Common myeloid progenitor, CD34-positive (primary cell): ENCODE measurements at places on chromosomes 3 and 15.

- no peaks in the 10 kb centered on the region for H3K27me3 ChIP-seq
- no peak overlapping the region for H3K4me3 ChIP-seq
- H3K36me3 ChIP-seq: peaks cover 5% of the 10 kb centered on the region
- H3K4me1 ChIP-seq: peaks cover 42% of the 10 kb centered on the region
These were observed 48.6 kb upstream of the TEX264 start for GRCh38 chr3:51622413-51622812.

GRCh38 chr3:171556574-171557145 lies 96.5 kb upstream of the TNIK start:
- no peak for DNase-seq
- H3K36me3 ChIP-seq: no peaks in the 10 kb centered on the region
- H3K27ac ChIP-seq: no peak overlapping the region
- no peaks in the 10 kb centered on the region for H3K4me1 ChIP-seq
- H3K4me3 ChIP-seq: no peak overlapping the region
- H3K27me3 ChIP-seq: no peaks in the 10 kb centered on the region

DNA sequence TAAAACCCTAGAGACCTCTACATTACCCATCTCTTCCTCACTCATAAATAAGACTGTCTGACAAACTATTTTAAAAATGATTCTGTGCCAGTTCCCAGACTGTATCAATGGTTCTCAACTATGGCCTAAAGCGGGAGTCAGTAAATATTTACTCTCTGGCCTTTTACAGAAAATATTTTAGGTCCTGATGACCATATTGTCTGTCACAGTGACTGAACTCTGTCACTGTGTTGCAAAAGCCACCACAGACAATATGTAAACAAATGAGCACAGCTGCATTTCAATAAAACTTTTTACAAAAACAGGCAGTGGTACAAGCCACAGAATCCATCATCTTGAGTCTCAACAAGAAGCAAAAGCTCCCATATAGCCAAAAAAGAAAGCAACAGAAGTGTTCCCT lies 45.4 kb downstream of the PLOD2 start:
- no peaks in the 10 kb centered on the region for H3K27me3 ChIP-seq
- H3K4me3 ChIP-seq: no peak overlapping the region
- DNase-seq: no peak

DNA sequence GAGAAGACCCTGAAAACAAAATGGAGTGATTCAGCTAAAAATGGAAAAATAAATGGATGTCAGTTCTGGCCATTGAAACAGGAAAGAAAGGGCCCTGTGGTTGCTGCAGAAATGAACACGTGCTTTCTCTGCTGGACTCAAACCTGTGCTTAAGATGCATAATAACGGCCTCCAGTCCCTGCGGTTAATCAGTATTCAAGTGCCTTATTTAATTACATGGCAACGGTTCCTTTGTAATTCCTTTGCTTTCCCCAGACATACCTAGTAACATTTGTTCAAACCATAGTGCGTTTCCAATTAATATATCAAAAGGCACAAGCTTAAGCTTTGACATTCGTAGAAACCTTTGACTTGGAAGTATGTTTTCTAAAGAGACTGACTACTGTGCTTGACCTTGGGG lies 428.3 kb downstream of the GABRG3 start:
- H3K4me1 ChIP-seq: no peaks in the 10 kb centered on the region
- H3K27ac ChIP-seq: no peak overlapping the region
- DNase-seq: no peak
- H3K4me3 ChIP-seq: no peak overlapping the region

- no peak overlapping the region for H3K27ac ChIP-seq
- no peaks in the 10 kb centered on the region for H3K27me3 ChIP-seq
- no peaks in the 10 kb centered on the region for H3K36me3 ChIP-seq
- DNase-seq: no peak
These were observed 55.0 kb upstream of the NR2E3 start for GRCh38 chr15:71755092-71755970.

- H3K4me3 ChIP-seq: no peak overlapping the region
- H3K27me3 ChIP-seq: no peaks in the 10 kb centered on the region
- H3K4me1 ChIP-seq: no peaks in the 10 kb centered on the region
- no peak overlapping the region for H3K27ac ChIP-seq
These were observed 176.1 kb downstream of the GOLIM4 start for GRCh38 chr3:167919590-167919989.

- H3K36me3 ChIP-seq: no peaks in the 10 kb centered on the region
- no peaks in the 10 kb centered on the region for H3K4me1 ChIP-seq
- H3K27me3 ChIP-seq: no peaks in the 10 kb centered on the region
- DNase-seq: no peak
These were observed 59.6 kb upstream of the LMCD1 start for GRCh38 chr3:8441969-8442559.

- peak; percentile 49 for DNase-seq
- H3K27ac ChIP-seq: no peak overlapping the region
- peaks cover 4% of the 10 kb centered on the region for H3K4me1 ChIP-seq
These were observed 755 bp downstream of the PDE8A start for GRCh38 chr15:84982301-84982920.

GRCh38 chr3:119156868-119157267 lies 10.9 kb downstream of the TEX55 start:
- no peaks in the 10 kb centered on the region for H3K4me1 ChIP-seq
- H3K4me3 ChIP-seq: no peak overlapping the region
- no peaks in the 10 kb centered on the region for H3K36me3 ChIP-seq

DNA sequence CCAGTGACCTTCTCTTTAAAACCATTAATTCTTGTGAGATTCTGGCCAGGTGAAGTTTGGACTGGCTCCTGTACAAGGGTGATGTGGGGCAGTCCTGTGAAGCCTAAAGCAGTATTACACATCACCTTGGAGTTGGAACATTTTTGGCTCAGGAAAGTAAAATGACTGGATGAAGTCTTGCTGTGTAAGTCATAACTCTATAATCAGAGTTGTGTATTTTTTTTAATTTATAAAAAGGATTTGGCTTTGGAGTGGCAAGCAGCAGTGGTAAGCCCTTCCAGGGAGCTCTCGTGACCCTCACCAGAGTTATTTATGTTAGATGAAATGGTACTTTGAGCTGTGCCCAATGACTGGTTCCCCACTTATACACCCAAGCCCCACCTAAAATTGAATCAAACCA lies 331.2 kb upstream of the DCBLD2 start:
- DNase-seq: no peak
- H3K36me3 ChIP-seq: no peaks in the 10 kb centered on the region
- no peak overlapping the region for H3K4me3 ChIP-seq
- H3K4me1 ChIP-seq: no peaks in the 10 kb centered on the region

DNA sequence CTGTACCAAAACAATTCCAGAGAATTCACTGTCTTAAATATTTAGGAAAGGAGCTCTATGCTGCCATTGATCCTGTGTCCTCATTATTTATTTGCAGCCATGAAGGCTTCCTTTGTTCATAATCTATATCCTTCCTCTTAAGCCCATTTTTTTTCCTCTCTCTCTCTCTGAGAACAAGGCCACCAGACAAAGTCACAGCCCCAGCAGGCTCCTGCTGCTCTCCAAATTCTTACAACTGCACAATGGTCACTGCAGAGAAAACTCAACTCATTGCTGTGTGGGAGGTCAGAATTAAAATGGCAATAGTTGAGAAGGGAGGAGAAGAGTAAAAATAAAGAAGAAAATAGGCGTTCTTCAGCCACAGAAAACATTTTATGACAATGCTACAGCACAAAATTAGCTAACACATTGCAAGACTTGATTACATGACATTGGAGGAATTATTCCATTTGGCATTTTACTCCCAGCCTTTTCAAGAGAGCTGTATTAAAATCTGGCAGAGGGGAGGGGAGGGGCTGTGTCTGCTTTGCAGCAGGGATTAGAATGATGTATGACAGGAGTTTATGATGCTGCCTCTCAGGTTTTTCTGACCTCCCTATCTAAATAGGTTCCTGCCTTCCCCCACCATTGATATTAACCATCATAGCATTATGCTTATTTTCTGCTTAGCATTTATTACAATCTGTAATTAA lies 399.7 kb upstream of the THBS1 start:
- DNase-seq: no peak
- H3K36me3 ChIP-seq: no peaks in the 10 kb centered on the region
- no peaks in the 10 kb centered on the region for H3K27me3 ChIP-seq
- no peaks in the 10 kb centered on the region for H3K4me1 ChIP-seq
- H3K4me3 ChIP-seq: no peak overlapping the region
- H3K27ac ChIP-seq: no peak overlapping the region

- DNase-seq: no peak
- no peak overlapping the region for H3K4me3 ChIP-seq
- no peak overlapping the region for H3K27ac ChIP-seq
These were observed 31.8 kb downstream of the HEG1 start for GRCh38 chr3:125023833-125024555.

DNA sequence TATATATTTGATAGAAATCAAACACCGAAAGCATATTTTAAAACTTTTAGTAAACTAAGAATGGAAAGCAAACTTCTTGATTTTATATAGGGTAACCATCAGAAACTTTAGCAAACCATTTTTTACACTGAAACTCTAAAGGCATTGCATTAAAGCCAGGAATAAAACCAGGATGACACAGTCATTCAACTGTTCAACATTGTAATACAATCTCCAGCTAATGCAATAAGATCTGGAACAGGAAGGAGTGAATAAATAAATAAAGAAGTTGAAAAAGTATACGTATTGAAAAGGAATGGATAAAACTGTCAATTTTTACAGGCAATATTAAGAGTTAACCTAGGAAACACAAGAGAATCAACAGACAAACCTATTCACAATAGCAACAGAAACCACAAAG lies 181.9 kb upstream of the TTC14 start:
- no peaks in the 10 kb centered on the region for H3K27me3 ChIP-seq
- H3K4me3 ChIP-seq: no peak overlapping the region
- no peaks in the 10 kb centered on the region for H3K36me3 ChIP-seq
- H3K4me1 ChIP-seq: no peaks in the 10 kb centered on the region

- no peak overlapping the region for H3K4me3 ChIP-seq
- peaks cover 13% of the 10 kb centered on the region for H3K4me1 ChIP-seq
- no peak overlapping the region for H3K27ac ChIP-seq
These were observed 44.4 kb downstream of the AQP9 start for GRCh38 chr15:58182460-58183163.

- H3K36me3 ChIP-seq: no peaks in the 10 kb centered on the region
- H3K4me3 ChIP-seq: no peak overlapping the region
- no peak for DNase-seq
These were observed 104.5 kb upstream of the SATB1 start for GRCh38 chr3:18529631-18530030.

GRCh38 chr3:71488882-71489281 lies 94.6 kb downstream of the FOXP1 start:
- DNase-seq: no peak
- no peak overlapping the region for H3K4me3 ChIP-seq
- peaks cover 31% of the 10 kb centered on the region for H3K4me1 ChIP-seq
- H3K27ac ChIP-seq: no peak overlapping the region

DNA sequence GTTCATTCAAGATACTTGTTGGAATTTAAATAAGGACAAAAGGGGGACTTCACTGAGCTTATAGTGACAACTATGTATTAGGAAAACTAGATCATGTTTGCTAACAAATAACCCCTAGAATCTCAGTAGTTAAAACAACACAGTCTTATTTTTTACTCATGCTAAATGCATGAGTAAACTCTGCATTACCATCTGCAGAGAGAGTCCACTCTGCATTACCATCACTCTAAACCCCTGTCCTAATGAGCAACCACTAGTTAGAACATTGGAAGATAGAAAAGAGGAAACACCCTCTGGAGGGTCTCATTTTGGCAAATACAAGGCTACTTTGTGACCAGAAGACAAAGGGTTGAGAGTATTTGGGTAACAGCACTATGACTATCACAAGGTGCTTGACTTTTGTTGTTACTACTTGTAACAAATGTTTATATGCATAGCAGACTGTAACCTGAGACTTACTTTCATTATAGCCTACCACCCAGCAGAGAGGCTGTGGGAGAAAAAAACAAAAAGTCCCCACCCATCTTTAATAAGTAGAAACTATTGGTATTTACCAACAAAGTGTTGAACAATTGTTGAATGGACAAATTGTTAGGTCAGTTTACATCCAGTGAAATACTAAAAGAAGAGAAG lies 99.1 kb downstream of the OXSM start:
- H3K27ac ChIP-seq: no peak overlapping the region
- peaks cover 4% of the 10 kb centered on the region for H3K27me3 ChIP-seq
- DNase-seq: no peak
- H3K4me1 ChIP-seq: no peaks in the 10 kb centered on the region

DNA sequence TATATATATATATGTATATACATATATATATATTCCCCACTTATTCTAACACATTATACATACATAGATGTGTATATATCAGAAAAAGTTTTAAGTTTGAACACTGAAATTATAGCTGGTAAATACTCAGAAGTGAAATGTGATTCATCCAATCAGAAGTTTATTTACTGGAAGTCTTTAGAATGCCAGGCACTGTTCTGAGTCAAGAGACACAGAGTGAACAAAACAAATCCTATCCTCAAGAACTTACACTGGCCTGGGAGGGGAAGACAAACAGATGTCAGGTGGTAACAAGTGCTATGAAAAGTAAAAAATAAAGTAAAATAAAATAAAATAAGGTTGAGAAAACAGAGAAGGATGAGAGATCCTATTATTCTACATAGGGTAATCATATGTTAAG lies 13.4 kb downstream of the DHX36 start:
- H3K36me3 ChIP-seq: peaks cover 58% of the 10 kb centered on the region
- no peak overlapping the region for H3K27ac ChIP-seq
- no peaks in the 10 kb centered on the region for H3K4me1 ChIP-seq
- no peak overlapping the region for H3K4me3 ChIP-seq

- no peak for DNase-seq
- H3K4me1 ChIP-seq: no peaks in the 10 kb centered on the region
- no peaks in the 10 kb centered on the region for H3K27me3 ChIP-seq
- no peak overlapping the region for H3K27ac ChIP-seq
- no peaks in the 10 kb centered on the region for H3K36me3 ChIP-seq
- no peak overlapping the region for H3K4me3 ChIP-seq
These were observed 224.3 kb upstream of the SETMAR start for GRCh38 chr3:4078903-4079302.

- peak; percentile 33 for DNase-seq
- H3K36me3 ChIP-seq: no peaks in the 10 kb centered on the region
These were observed 75.3 kb downstream of the HMG20A start for GRCh38 chr15:77495838-77496596.

- H3K4me1 ChIP-seq: no peaks in the 10 kb centered on the region
- no peak for DNase-seq
- H3K4me3 ChIP-seq: no peak overlapping the region
- no peak overlapping the region for H3K27ac ChIP-seq
- H3K27me3 ChIP-seq: no peaks in the 10 kb centered on the region
- no peaks in the 10 kb centered on the region for H3K36me3 ChIP-seq
These were observed 140.4 kb downstream of the CD47 start for GRCh38 chr3:107950417-107950816.

GRCh38 chr3:190227064-190227463 lies 95.2 kb downstream of the CLDN1 start:
- H3K36me3 ChIP-seq: no peaks in the 10 kb centered on the region
- H3K4me1 ChIP-seq: peaks cover 2% of the 10 kb centered on the region
- H3K27me3 ChIP-seq: peaks cover 1% of the 10 kb centered on the region

- DNase-seq: no peak
- H3K36me3 ChIP-seq: no peaks in the 10 kb centered on the region
- no peak overlapping the region for H3K4me3 ChIP-seq
- no peaks in the 10 kb centered on the region for H3K4me1 ChIP-seq
These were observed 1.5 kb upstream of the GOLGA8B start for GRCh38 chr15:34584996-34585395.

- H3K4me1 ChIP-seq: peaks cover 24% of the 10 kb centered on the region
- no peaks in the 10 kb centered on the region for H3K27me3 ChIP-seq
- no peak overlapping the region for H3K4me3 ChIP-seq
- peak; percentile 95 for DNase-seq
These were observed 642.0 kb upstream of the NAALADL2 start for GRCh38 chr3:174216946-174217718.
